ENCODE measurements at places on chromosomes 12 and 14.

DNA sequence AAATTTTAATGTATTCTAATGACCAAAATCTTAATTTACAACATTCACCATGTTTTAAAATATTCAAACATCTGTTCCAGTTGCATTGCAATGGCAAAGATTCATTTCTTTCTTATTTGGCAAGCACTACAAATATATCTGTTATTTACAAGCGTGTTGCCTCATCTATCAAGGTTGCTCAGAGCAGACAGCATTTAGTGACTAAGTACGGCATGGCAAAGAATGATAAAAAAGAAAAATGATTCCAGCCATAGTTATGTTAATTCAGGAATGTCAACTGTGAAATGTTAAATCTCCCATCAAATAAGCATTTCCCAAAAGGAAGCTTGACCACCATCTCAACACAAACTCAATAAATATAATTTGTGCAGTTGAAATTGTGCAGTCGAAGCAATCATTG lies 312.1 kb downstream of the SEC23A start:
- no peak for DNase-seq

DNA sequence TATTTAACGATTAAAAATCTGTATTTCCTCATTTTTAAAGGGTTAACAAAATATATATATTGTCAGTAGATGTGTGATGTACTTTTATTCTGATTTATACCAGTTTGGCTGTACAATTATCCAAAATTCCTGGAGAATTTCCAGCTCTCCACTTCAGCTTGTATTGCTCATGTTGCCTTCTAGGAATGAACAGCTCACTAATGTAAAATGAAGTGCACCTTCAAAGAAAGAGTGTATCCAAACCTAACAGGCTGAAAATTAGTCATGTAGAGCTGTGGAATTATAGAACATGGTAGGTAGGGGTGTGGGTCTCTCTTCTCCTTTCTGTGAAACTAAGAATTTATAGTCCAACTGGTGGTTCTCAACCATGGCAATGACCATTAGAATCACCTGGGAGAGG lies 362.0 kb downstream of the ETNK1 start:
- no peak for DNase-seq

- DNase-seq, result no peak
These were observed 976.2 kb upstream of the LRFN5 start for GRCh38 chr14:40630471-40630870.

GRCh38 chr12:1262011-1262410 lies 271.0 kb downstream of the ERC1 start:
- DNase-seq, result no peak

- no peak for DNase-seq
These were observed 13.6 kb downstream of the GLRX5 start for GRCh38 chr14:95548328-95548929.

GRCh38 chr12:4991373-4991772 lies 52.3 kb upstream of the KCNA5 start:
- no peak for DNase-seq
